ENCODE measurements at places on chromosomes 6 and 20.

GRCh38 chr20:59683181-59683580, 78.8 kb downstream of the PHACTR3 start:
- no peak for DNase-seq

GRCh38 chr6:15484821-15485220, 178.0 kb downstream of the DTNBP1 start:
- DNase-seq, result no peak

DNA sequence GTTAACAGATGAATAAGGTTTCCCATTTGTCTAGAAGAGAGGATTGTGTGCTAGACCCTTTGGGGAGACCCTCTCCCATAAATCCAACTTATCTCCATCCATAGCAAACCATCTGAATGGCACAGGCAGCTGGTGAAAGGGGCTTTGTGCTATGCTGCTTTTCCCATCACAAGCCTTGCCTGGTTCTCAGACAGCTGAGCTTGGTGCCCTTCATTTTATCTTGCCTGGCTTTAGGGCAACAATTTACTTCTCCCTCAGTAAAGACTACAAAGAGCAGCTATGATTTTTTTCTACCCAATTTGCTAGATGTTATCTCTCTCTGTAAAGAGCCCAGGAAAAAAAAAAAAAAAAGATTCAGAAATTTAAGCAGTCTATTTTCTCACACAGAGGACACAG, 117.0 kb upstream of the COL21A1 start:
- DNase-seq, result no peak

DNA sequence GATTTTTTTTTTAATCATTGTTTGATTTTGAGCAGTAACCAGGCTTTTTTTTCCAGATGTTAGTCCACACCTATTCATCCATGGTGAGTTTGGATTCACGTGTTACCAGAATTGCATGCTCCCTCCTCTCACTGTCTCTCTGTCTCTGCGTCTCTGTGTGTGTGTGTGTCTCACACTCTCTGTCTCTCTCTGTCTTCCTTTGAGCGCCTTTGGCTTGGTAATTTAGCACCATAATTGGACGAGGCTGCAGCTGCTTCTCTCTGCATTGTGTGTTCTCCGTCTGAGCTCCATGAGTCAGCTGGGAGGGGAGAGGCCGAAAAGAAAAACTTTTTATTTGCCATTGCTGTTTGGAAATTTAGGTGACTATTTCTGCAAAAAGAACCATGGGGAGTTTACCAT, 3.4 kb downstream of the TFAP2B start:
- DNase-seq, result no peak

DNA sequence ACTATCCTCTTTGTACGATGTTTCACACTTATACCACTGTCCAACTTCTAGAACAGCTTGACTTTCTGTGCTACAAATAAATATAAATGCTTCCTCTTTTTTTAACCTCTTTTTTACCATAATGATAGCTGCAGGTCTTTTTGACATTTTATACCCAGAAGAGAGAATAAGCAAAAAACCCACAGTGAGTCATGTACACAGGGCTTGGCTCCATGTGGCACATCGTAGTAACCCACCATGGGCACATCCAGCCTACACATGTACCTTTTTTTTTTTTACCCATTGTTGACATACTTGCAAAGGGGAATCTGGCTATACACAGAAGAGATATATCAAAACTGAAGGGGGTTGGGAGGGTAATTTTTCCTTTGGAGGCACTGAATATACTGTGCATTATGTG, 59.5 kb upstream of the RSPO3 start:
- DNase-seq, result no peak

DNA sequence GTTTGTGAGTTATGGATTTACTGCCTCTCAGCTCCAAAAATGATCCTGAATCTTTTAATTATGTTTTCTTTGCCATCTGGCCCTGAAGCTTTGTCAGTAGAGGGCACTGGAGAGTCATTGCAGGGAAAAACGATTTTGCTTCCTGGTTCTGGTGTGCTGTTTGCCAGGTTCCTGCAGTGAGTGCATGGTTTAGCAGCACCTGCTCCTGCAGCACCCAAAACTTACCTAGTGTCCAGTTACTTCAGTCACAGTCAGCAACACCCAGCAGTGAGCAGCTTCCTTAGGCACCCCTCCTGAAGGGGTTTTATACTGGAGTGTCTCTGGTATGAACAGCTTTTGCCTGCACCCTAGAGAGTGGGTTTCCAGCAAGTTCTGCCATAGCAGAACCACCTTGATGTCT, 6.0 kb upstream of the TRIM26 start:
- DNase-seq, result peak; percentile 54

DNA sequence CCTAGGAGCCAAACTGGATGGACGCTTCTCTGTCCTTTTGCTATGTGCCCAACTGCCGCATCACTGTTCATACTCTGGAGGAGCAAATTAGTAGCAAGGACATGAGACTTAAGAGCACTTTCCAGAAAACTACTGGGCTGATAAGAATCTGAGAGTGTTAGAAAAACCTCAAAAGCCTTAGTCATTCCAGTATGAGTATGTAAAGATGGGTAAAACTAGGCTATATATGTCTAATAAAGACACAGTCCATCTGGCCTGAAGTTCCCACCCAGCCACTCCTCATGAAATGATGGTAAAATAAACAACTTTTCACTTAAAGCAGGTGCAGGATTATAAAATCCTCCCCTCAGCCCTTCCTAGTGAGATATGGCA, 30.6 kb downstream of the SHLD1 start:
- DNase-seq, result no peak

DNA sequence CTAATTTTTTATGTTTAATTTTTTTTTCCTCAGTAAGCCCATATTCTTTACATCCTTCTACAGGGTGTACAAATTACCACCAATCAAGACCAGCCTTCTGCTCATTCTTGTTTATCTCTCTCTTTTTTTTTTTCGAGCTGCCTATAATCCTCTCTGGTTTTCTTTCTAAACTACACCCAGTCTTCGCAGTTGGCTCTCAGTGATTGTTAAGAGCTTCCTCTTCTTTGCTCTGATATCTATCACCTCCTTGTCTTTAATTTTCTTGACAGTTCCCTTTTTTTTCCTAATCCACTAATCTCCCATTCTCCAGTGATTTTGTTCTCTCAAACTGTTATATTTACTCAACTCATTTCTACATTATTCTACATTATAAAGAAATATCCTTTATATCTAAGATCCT, 38.5 kb upstream of the PTPRK start:
- no peak for DNase-seq

GRCh38 chr20:51460569-51461265, 81.8 kb downstream of the NFATC2 start:
- DNase-seq, result no peak

DNA sequence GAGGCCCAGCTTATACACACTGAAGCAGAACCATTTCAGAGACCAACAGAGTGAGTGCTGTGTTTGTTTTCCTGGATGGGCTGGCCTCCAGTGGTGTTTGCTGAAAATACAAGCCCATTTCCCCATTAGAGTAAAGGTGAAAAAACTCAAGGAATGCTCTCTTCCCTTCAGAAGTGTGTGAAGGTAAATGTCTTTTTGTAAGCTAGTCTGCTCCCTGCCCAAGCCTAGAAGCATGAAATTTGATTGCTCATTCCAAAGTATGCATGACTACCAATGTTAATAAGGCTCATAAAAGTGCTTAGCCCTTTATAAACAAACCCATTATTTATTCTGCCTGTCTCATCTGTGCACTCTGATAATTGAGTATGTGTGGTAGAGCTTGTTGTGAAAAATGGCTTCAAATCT, 59.1 kb downstream of the ADGRF1 start:
- DNase-seq, result no peak

- no peak for DNase-seq
Observed at GRCh38 chr6:21726676-21727075, 133.1 kb downstream of the SOX4 start.

DNA sequence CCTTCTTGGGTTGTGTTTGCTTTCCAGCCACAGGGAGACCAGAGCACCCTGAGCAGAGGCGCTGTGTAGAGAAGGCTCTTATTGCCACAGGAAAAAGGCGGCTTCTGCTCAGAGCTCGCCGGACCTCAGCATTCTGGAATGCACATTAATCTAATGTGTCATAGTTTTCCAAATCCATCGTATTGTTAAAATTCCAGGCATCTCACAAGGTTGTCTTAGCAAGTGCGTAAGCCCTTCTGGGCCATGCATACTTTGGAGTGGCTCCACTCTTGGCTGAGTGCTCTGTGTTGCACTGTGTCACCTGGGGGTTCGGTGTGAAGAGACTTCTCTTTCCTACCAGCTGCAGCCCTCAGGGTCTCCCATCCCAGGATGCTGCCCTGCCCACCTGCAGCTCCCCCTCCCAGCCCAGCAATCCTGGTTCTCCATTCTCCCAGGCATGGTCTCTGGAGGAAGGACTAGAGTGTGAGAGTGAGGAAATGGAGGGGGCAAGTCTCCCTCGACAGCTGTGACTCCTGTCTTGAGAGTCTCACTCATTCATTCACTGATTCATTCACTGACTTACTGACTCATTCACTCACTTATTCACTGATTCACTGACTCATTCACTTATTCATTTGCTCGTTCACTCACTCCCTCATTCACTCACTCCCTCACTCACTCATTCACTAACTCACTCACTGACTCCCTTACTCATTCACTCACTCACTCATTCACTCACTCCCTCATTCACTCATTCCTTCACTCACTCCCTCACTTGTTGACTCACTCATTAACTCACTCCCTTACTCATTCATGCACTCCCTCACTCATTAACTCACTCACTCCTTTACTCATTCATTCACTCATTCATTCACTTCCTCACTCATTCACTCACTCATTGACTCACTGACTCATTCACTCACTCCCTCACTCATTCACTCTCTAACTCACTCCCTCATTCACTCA, 83.7 kb upstream of the MPC1 start:
- no peak for DNase-seq

DNA sequence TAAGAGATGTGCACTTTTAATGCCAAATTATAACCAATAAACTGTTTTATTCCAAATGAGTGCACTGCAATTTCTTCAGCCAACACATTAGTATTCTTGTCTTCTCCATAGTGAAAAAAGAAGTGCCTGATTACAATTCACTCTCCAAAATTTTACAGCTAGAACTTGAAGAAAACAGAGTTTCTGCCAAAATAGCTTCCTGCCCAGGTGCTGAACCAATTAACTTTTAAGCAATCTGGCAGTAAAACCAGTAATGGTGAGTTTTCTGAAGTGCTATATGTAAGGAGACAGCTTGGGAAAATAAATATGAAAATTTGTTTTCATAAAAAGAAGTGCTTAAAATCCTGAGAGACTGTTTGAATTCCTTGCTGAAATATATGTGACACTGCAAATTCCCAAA, 266.0 kb upstream of the NT5E start:
- no peak for DNase-seq

DNA sequence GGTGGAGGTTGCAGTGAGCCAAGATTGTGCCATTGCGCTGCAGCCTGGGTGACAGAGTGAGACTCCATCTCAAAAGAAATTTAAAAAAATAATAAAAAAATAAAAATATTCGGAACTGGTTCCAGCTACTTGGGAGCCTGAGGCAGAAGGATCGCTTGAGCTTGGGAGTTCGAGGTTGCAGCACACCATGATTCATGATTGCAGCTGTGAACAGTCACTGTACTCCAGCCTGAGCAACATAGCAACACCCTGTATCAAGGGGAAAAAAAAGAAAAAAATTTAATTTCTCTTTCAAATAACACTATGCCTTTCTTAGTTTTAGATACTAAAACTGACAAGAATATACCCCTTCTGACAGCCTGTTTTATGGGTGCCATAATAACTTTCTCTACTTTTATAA, 10.5 kb downstream of the KDM1B start:
- no peak for DNase-seq

DNA sequence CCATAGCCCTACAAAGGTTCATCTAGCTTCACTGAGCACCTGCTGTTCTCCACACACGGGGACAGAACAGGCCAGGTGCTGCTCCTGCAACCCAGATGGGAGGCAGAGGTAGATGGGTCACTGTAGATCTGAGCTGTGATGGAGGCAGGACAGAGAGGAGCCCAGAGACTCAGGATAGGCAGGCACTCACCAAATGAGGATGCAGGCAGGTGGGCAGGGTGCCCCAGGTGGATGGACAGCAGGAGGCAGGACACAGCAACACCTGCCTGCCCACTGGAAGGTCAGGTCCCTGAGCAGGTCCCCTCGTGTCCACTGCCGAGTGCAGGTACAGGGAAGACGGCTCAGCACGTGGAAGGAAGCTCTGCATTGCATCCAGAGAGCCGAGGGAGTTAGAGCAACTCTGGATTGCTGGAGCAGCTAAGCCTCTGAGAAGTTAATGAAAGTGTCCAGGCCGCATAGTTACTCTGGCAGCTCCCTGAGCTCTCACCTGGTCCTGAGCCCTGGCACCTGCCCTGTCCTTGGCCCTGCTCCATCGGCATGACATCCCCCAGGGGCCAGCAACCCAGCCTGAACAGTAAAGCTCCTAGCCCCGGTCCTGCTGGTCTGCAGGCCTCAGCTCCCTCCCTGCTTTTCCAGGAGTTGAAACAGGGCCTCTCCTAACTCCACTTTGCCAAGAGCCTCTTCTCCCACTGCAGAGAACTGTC, 4.9 kb upstream of the YTHDF1 start:
- no peak for DNase-seq

DNA sequence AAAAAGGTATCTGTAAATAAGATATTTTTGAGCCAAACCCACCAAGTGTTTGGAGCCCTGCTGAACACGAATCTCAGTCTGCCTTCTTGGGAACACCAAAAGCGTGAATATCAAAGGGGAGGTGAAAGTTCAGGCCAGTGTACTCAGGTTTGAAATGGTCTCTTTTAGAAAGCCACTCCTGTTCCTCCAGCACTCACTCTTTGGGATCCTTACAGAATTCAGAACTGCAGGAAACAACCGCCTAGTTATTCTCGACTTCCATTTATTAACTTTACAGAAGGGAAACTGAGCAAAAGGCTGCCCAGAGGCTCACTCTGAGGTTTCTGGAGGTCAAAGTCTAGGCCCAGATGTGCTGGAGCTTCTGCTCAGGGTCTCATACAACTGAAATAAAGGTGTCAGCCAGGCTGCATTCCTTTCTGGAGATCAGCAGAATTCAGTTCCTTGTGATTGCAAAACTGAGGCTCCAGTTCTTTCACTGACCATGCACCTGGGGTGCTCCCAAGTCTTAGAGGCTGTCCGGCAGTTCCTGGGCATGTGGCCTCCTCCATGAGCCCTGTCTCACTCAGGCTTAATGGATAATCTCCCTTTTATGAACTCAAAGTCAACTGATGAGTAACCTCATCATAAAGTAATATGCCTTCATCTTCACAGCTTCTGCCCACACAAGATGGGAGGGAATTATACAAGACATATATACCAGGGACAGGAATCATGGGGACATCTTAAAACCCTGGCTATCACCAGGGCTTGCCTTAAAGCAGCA, 65.5 kb upstream of the TNFAIP3 start:
- DNase-seq, result no peak

DNA sequence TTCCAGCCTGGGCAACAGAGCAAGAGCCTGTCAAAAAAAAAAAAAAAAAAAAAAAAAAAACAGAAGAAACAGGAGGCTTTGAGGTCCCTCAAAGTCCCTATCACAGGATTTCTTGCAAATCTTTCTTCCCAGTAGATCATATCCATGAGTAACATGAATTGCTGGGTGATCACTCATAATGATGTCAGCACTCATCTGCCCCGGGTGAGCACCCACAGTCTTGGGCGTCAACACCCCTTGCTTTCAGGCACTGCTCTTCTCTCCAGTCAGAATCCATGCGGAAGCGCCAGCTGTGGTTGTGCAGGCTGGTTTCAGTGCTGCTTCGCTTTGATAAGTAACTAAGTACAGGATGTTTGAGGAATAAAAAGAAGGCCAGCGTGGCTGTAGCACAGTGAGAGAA, 40.2 kb upstream of the INSM1 start:
- DNase-seq, result no peak

- DNase-seq, result no peak
Observed at GRCh38 chr6:112618849-112619248, 271.7 kb downstream of the RFPL4B start.
